ENCODE measurements at places on chromosomes 13 and 19. TPM values are rescaled to one million over a fixed set of nuclear protein-coding genes. Genes with fewer than 3 reads are reported as not detected.

The PCSK4 gene
- 2.7 TPM for polyA plus RNA-seq

The FLT1 gene
- polyA plus RNA-seq, result not detected

The BEST2 gene
- polyA plus RNA-seq, result not detected

The C19orf85 gene
- not detected for polyA plus RNA-seq

The TPM4 gene
- 142 TPM for polyA plus RNA-seq

The NANOS3 gene
- polyA plus RNA-seq, result 0.21 TPM

The ZSCAN4 gene
- 0.68 TPM for polyA plus RNA-seq

The NOTCH3 gene
- 0.28 TPM for polyA plus RNA-seq

DNA sequence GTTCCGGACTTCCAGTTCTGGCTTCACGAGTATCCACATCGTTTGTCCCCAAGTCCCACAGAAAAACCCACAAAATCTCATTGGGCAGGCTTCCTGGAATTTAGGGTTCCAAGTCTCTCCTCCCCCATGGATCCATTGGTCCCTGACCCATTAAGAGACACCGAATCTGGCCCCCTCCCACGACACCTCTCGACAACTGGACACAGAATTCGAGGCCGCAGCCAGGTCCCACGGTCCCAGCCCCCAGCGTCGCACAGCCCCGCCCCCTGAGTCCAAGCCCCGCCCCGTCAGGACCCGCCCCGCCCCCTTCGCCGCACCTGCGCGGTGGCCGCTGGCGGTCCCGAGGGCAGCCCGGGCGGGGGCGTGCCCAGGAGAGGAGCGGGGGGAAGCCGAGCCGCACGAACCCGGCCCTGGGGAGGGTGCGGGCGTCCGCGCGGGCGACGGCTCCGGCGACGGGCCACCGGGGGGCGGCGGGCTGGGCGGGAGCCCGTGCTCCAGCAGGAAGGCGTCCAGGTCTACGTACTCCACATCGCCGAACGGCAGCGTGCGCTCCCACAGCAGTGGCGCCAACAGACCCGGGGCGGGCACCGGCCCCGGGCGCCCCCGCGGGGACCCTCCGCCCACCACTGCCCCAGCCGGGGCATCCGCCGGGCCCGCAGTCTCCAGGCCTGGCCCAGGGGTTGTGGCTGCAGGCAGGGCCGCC, 1.8 kb downstream of the DBP start:
- no peak for DNase-seq

DNA sequence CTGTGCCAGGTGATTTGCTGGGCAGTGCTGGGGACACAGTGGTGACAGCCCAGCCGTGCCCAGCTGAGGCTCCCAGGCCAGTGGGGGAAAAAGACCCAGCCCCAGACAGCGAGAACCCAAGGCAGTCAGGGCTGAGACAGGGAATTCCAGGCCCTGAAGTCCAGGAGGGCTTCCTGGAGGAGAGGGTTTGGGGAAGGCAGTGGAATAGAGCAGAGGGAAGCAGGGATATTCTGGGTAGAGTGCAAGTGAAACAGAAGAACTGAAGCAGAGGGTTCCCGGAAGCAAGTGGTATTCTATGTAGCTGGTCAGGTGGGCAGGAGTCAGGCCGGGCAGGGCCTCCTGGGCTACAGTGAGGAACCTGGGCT, 1.3 kb upstream of the CEACAM16 start:
- no peak for DNase-seq

DNA sequence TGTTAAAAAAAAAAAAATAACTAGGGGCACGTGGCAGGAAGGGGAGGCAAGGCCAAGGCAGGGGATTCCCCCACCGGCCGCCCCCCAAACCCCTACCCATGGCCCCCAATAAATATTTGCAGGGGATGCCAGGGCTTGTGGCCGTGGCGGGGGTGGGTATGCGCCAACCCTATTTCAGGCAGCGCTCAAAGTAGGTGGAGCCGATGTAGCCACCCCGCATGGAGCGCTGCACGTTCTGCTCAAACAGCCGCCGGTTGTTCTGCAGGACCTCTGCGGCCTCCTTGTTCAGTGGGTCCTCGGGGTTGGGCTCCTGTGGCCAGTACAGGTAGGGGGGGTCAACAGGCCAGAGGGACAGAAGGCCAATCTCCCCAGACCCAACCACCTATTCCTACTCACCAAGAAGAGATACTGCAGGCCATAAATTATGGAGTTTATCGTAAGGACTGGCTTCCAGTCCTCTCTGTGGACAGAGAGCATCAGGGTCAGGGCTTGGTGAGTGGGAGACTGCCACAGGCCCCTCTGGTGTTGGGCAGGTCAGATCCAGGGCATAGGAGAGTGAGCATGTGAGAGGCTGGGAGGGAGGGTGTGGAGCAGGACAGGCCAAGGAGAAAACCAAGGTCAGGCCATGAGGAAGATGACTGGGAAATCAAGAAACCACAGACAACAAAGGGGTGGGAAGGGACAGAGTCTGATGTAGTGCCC, 1.2 kb upstream of the CHMP2A start:
- no peak for DNase-seq

DNA sequence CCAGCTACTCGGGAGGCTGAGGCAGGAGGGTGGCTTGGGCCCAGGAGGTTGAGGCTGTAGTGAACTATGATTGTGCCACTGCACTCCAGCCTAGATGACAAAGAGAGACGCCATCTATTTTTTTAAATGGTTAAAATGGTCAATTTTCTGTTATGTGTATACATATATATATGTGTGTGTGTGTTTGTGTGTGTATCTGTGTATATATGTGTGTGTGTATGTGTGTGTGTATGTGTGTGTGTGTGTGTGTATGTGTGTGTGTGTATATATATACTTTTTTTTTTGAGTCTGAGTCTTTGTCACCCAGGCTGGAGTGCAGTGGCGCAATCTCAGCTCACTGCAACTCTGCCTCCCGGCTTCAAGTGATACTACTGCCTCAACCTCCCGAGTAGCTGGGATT, 42.9 kb upstream of the KLF2 start:
- no peak for DNase-seq

DNA sequence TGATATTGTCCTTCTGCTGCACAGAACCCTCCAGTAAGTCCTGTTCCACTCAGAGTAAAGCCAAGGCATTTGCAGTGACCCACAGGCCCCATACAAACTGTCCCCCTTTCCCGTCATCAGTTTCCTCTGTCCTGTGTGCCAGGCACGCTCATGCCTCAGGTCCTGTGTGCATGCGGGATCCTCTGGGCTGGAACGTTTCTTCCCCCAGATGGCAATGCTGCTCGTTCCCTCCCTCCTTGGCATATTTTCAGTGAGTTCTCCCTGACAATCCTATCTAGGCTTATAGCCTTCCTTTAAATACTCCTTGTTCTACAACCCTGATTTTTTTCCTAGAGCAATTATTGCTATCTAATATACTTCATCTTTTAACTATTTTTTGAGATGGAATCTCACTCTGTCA, 5.7 kb downstream of the OPA3 start:
- no peak for DNase-seq

DNA sequence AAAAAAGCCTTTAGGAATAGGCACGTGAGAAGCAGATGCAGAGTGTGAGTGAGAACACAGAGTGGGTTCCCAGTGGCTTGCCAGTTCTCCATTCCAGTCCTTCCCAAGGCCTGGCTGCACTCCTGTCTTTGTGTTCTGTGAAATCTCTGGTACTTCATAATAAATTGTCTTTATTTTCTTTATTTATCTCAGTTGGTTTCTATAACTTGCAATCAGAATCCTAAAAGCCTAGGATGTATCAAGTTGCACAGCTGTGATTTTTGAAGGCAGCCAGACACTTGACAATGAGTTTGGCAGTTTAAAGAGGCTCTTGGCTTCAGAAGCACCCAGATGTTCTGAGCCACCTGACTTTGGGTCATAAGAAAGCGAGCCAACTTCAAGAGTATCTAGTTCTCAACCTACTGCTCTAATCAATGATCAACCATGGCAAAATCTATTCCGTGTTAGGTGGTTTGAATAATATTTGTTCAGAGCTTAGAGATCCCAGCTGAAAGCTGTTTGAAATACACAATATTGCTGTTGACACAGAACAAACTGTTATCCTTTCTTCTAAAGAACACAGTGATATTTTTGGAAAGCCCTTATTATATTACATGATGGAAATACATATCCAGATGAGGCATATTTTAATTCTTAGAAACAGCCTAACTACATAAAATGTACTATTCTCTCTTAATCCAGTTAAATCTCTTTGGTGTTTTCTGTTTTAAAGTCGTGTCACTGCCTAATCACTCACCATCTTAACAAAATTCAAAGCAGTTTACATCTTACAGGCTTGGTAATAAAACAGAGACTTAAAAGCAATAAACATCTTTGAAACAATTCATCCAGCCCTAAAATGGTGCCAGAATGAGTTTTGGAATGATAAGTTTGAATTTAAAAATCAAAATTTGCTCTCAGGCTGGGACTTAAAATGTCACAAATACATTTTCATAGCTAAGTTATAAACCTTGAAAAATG, 483.0 kb upstream of the NBEA start:
- DNase-seq, result no peak

DNA sequence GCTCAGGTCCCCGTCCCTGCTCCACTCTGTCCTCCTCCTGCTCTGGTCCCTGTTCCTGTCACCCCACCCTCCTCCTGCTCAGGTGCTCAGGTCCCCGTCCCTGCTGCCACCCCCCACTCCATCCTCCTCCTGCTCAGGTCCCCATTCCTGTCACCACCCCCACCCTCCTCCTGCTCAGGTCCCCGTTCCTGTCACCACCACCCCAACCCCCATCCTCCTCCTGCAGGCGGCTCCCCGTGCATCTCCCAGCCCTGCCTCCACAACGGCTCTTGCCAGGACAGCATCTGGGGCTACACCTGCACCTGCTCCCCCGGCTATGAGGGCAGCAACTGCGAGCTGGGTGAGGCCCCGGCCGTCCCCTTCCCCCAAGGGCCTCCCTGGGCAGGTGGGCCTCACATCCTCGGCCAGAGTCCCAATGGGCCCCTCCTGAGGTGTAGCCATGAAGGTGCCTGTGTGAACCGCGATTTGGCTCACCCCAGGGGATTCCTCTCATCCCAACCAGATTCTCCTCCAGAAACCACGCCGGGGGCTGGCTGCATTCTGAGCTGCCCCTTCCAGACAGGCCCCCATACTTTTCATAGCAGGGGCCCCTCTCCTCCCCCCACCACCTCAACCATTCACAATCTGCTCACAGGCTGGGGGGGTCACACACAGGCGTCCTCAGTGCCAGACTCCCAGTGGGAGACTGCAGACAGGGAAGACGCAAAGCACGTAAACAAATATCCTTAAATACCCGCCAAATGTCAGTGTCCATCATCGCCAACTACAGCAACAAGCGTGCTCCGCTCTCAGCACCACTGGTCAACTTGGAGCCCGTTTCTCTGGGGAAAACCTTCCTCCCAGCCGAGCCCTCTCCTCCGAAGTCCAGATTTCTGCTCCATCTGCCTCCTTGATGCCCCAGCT, 4.6 kb downstream of the PROZ start:
- no peak for DNase-seq

- no peak for DNase-seq
Measured at GRCh38 chr19:2274185-2274711, 7.7 kb downstream of the PEAK3 start.

DNA sequence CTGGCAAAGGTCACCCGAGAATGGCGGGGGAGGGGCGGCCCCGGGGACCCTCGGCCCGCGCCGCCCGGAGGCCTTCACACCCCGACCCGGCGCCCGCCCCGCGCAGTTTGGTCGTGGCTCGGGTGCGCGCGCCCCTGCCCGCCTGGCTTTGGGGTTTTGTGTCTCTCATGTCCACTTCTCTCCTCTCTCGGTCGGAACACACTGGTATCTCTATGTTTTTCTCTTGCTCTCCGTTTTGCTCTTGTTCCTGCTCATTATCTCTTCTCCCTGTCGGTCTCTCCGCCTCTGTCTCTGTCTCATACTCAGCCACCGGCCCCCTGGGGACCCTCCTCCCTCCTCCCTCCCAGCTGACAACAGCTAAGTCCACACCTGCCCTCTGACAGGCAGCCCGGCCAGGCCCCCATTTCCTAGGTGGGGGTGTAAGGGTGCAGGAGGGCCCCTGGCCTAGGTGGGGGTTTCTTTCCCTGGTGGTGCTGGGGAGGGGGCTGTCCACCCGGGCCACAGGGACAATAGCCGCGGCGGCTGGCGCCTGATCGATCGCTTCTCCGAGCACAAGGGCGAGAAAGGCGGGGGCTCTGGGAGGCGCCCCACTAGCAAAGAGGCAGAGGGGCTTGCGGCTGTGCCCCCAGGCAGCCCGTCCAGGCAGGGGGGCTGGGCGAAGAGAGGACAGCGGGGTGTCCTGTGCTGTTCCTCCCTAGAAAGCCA, 2.3 kb downstream of the ONECUT3 start:
- no peak for DNase-seq

- no peak for DNase-seq
Measured at GRCh38 chr13:37645181-37645740, 46.7 kb upstream of the POSTN start.

GRCh38 chr13:55062662-55063061, 2034.0 kb downstream of the OLFM4 start:
- DNase-seq, result no peak

DNA sequence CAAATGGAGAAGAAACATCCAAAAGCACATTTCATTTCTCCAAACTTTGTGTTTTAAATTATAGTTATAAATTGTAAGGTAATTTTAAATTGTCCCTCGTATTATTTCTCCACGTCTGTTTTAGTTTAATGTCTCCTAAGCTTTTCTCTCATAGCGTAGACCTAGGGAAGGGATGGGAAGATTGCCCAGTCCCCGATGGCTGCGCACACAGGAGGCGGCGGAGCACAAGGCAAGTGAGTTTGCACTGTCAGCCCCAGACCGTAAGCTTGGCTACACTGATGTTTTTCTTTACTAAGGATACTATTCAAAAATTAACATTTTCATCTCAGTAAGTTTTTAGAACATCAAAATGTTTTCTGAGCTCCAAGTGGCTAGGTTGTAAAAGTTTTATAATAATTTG, 72.3 kb downstream of the GPR12 start:
- DNase-seq, result no peak

- DNase-seq, result no peak
Measured at GRCh38 chr13:24921881-24922280, 157.9 kb downstream of the RNF17 start.

DNA sequence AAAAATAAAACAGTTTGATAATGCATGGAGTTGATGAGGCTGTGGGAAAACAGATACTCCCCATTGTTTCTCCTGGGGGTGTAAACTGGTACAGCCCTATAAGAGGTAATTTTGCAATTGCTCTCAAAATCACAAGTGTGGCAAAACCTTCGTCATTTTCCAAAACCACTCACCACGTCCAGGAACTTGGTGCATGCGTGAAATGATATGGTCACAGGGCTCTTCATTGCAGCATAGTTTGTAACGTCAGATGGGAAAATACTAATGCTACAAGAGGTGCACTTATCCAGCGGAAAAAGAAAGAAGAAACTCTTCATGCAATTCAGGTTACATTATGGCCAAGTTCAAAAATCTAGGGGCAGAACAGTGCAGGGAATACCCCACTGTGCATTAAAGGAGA, 11.9 kb upstream of the PLAUR start:
- DNase-seq, result no peak

Measured in HepG2 (cell line).